ENCODE measurements at places on chromosomes 13 and 19. TPM values are rescaled to one million over a fixed set of nuclear protein-coding genes. Genes with fewer than 3 reads are reported as not detected.
A peak's percentile ranks its signal among the peaks of the same experiment; 100 is the strongest.

DNA sequence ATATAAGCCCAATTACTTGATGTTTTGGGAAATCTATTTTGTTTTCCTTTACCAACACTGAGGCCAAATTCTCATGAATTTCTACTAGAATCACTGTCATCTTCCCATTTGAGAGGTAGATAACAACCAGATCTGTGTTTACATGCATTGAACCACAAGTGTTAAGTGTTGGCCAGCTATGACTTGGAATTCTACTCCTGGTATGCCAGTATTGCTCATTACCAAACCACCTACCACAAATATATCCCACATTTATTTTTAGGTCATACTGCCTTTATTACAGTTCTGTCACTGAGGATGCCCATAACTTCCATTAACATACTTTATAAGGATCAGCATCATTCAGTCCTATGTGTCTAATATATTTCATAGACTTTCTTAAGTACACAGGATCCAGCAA lies 328.9 kb downstream of the DIAPH3 start:
- no peak for DNase-seq

Gene DYRK1B
- total RNA-seq, result 16.6 TPM

- DNase-seq, result peak; percentile 65
Measured at GRCh38 chr13:41054212-41054877, 7.0 kb upstream of the WBP4 start.

DNA sequence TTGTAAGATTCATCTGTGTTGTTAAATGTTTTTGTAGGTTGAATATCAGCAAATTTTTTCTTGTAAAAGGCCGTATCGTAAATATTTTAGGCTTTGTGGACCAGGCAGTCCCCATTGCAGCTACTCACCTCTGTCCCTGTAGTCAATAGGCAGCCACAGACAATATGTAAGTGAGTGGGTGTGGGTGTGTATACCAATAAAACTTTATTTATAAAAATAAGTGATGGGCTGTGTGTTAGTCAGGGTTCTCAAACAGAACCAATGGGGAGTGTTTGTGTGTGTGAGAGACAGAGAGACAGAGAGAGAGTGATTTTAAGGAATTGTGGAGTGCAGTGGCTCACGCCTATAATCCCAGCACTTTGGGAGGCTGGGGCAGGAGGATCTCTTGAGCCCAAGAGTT lies 37.6 kb upstream of the NFIC start:
- no peak for DNase-seq

- no peak for DNase-seq
Measured at GRCh38 chr13:93480553-93481106, 254.0 kb downstream of the GPC6 start.
